Right renal pelvis (tissue), 4 donors: ENCODE measurements at places on chromosomes 7 and 10. TPM values are rescaled to one million over a fixed set of nuclear protein-coding genes. Genes with fewer than 3 reads are reported as not detected.
A peak's percentile ranks its signal among the peaks of the same experiment; 100 is the strongest.

GRCh38 chr7:1326511-1326785 lies 93.8 kb downstream of the UNCX start:
- no peak for DNase-seq

GRCh38 chr10:96496281-96496925 lies 17.3 kb downstream of the TLL2 start:
- no peak for DNase-seq

DNA sequence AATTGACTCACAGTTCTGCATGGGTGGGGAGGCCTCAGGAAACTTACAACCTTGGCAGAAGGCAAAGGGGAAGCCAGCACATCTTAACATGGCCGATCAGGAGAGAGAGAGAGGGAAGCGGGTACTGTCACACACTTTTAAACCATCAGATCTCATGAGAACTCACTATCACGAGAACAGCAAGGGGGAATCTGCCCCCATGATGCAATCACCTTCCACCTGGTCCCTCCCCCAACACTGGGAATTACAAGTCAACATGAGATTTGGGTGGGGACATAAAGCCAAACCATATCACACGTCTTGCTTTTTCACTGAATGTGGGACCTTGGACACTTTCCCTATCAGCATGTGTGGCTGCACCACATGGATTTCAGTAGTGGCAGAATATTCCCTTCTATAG lies 9.0 kb upstream of the AKR1E2 start:
- DNase-seq, result no peak

GRCh38 chr10:86316274-86316835 lies 50.2 kb downstream of the GRID1 start:
- no peak for DNase-seq

SCART1 gene
- polyA plus RNA-seq, result 2.8 TPM

- no peak for DNase-seq
Observed at GRCh38 chr7:110645060-110645459, 445.9 kb upstream of the LRRN3 start.

DNA sequence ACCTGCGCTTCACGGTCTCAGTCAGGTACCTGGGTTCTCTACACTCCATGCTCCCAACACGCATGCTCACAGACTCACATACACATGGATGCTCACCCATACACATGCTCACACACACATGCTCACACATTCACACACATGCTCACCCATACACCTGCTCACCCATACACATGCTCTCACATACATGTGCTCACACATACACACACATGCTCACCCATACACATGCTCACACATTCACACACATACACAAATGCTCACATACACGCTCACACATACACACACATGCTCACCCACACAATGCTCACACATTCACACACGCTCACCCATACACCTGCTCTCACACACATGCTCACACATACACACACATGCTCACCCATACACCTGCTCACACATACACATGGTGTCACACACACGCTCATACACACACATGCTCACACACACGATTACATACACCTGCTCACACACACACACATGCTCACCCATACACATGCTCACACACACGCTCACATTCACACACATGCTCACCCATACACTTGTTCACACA lies 119.9 kb downstream of the PAXIP1 start:
- no peak for DNase-seq

FOXI2 gene
- 1.2 TPM for polyA plus RNA-seq

FBXL13 gene
- 3.0 TPM for polyA plus RNA-seq

TLX1 gene
- polyA plus RNA-seq, result 0.04 TPM

DNA sequence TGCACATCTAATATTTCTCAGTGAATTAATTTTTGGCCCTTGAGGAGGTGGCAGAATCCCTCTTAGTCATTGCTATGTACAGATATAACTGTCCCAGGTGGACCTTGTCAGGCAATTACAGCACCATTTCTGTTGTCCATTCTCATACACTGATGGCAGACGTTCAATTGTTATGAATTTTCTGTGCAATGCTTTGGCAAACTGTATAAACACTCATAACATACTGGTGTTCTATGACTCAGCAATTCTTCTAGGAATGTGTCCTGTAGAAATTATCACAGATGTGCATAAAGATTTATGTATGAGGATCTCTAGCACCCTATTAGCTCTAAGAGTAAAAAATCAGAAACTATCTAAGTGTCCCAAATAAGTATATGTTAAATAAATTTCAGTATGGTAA lies 80.8 kb downstream of the DNAJB9 start:
- DNase-seq, result no peak

GALNT17 gene
- polyA plus RNA-seq, result 6.0 TPM

DNA sequence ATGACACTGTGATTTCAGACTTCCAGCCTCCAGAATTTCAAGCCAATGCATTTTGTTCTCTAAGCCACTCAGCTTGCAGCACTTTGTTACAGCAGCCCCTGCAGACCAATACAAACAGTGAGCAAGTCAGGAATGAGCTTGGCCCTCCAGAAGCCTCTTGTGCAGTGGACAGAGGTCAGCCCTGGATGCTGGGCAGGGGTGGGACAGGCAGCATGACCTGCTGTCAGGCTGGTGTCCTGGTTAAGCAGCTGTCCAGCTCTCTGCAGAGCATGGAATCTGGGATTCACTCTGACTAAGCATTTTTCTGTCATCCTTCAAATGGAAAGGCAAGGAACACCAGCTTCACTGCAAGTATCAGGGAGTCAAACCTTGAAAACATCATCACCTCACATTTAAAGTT lies 85.5 kb upstream of the GDF10 start:
- no peak for DNase-seq

DNA sequence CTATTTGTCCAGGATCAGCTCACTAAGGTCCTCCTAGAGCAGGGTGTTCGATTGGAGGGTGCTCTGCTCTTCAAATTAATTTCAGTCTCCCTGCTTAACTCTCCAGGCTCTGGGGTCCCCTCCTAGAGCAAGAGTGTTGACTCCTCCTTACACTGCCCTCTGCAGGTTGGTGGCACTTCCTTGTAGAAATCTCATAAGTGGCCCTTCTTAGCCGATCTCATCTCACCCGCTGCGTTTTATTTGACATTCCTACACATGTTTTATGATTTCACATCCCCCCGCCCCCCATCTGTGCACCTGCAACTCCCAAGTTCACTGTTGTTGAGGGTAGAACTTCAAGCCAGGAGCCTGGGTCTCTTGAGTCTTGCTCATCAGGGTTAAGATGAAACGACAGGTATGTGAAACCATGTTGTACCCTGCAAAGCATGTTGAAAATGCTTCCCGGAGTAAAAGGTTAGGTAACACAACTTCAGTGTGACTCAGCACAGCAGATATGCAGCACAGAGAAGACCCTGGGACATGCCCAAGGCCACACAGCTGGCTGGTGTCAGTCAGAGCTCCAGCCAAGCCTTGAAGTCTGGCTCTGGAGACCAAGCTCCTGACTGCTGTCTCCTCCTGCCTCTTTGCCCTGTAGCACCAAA lies 171.2 kb downstream of the PRKAG2 start:
- DNase-seq, result no peak

DNA sequence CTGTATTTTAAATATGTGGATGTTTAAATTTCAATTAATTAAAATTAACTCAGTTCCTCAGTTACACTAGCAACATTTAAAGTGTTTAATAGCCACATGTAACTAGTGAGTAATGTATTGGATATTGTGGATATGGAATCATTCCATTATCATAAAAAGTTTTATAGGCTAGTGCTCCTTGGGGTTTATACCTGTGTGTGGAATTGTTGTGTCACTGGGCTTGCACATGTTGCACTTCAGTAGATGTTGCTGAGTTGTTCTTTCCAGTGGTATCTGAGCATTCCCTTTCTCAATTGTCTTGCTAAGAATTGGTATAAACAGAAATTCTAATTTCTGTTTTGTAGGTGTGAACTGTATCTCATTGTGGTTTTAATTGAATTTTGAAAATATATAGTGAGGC lies 113.0 kb downstream of the ADK start:
- DNase-seq, result no peak

- peak; percentile 74 for DNase-seq
Observed at GRCh38 chr7:151315038-151315655, 26.5 kb upstream of the NUB1 start.
